ENCODE measurements at places on chromosomes 6 and 20.
A peak's percentile ranks its signal among the peaks of the same experiment; 100 is the strongest.

GRCh38 chr6:73604020-73604419 is 49.8 kb downstream of the SLC17A5 start:
- no peak for DNase-seq

DNA sequence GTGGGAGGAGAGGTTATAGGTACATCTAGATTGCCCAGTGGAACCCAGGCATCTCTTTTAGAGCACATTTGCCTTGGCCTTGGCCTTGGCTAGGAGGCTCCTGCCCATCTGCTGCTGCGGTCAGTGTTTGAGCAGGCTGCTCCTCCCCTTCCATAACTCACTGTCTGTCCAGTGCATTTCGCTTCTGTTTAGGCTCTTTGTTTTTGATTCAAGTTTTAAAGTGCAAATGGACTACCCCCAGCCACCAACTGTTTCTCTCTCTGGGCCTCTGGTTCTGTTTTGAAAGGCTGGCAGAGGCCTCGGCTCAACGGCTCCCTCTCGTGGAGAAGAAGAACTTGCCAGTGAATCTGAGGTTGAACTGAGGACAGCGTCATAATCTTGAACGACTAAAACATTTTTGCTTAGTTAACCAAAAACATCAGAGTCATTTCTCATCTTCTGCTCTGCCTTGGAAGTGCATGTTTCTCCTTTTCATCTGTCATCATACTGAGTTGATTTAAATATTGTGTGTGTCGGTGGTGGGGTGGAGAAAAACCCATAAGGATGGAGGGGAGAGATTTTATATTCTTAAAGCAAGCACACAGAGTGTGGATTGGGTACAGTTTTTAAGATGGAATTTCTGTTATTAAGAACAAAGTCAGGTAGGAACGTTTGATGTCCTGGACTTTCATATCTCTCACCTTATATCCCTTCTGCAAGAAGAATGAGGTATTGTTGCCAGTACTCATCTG is 171.4 kb downstream of the DTNBP1 start:
- peak; percentile 58 for DNase-seq

GRCh38 chr6:130057495-130057894 is 39.1 kb downstream of the L3MBTL3 start:
- no peak for DNase-seq

DNA sequence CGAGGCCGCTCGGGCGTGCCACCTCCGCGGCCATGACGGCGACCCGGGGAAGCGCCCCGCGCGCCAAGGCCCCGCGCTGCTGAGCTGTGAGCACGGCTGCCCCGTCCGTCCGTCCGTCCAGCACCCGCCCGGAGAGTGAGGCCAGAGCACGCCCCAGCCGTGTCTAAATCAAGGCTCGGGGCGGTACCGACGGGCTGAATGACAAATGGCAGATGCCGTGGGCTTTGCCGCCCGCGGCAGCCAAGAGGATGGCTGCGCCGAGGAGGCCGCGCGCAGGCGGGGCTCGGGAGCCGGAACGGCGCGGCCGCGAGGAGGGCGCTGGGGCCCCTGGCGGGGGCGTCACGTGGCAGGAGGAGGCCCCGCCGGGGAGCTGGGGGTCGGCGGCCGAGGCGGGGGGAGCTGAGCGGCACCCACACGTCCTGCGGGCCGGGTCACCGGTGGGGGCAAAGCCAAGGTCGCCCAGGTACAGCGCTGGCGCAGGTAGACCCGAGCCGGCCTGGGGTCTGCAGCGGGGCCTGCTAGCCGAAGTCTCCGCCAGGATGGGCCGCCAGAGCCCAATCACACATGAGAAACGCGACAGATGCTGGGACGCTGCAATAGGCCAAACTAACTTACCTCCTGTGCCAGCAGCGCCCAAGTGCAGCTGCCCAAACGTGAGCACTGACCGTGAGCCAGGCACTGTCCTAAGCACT is at the start of gene PLAGL1:
PLAGL1 (minus strand) TSS at position 140 of the 692 bp plus-strand sequence. CDS start 60,123 bp downstream, outside the sequence.
- no peak for DNase-seq

GRCh38 chr6:32126880-32127279 is 1.2 kb downstream of the ATF6B start:
- no peak for DNase-seq

GRCh38 chr6:37048851-37049757 is 43.6 kb downstream of the FGD2 start:
- peak; percentile 67 for DNase-seq

DNA sequence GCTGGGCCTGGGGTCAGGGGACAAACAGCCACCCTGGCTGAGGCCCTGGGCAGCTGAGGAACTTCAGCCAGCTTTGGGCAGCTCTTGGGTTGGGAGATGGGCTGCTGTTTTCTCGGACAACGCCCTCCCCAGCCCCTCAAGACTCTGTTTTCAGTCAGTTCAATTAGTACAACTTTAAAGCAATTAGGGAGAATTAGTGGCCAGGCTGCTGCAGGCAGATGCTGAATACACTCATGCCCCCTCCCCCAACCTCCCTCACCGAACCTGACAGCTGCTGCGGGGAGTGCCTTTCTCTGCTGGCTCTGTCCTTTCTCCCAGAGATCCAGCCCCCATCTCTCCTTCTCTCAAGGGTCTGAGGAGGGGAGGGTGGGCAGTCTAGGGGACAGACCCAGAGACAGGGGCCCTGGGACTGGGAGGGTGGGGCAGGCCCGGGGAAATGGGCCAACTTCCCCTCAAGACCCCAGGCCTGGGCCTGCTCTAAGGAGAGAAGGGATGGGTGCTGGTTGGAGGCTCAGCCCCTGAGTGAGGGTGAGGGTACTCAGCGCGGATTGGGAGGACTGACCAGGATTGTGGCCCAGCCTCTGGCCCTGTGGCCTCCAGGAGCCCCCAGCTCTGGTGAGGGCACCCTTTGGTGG is 17.8 kb upstream of the MYT1 start:
- no peak for DNase-seq

GRCh38 chr6:74651948-74652842 is 553.7 kb downstream of the COL12A1 start:
- no peak for DNase-seq

DNA sequence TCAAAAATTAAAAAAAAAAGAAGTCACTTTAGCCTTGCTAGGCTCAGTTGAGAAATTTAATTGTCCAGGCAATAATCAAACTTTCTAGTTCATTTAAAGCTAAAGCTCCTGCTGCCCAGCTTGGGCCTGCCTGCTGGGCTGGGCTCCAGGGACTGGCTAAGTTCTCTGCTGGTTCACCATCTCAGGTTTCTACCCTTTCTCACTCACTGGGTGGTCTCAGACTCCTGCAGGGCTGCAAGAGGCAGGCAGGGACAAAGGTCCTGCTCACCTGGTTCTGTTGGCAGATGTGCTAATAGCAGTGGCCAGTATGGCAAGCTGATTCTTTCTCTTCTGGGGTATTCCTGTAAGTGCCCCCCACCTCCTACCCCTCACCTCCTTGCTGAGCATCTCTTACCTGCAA is 21.2 kb upstream of the RTF2 start:
- no peak for DNase-seq

DNA sequence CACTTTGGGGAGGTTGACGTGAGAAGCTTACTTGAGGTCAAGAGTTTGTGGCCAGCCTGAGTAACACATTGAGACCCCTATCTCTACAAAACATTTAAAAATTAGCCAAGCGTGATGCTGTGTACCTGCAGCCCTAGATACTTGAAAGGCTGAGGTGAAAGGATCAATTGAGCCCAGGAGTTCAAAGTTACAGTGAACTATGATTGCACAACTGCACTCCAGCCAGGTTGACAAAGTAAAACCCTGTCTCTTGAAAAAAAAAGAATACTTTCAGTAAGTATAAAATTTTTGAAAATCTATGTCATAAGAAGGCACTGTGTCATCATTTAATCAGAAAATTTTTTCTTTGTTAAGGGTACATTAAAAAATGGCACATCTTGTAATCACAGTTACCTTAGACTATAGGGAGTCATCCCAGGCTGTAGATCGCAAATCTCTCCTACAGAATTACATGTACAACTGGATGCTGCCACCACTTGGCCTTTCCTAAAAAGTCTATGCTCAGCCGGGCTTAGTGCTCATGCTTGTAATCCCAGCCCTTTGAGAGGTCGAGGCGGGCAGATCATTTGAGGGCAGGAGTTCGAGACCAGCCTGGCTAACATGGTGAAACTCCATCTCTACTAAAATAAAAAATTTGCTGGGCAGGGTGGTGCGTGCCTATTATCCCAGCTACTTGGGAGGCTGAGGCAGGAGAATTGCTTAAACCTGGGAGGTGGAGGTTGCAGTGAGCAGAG is 17.0 kb upstream of the MRS2 start:
- no peak for DNase-seq

GRCh38 chr6:54060286-54060685 is 51.0 kb upstream of the MLIP start:
- no peak for DNase-seq

- DNase-seq = no peak
These were observed 4.2 kb upstream of the PARD6B start for GRCh38 chr20:50726955-50727791.

GRCh38 chr6:22067671-22068070 is 229.2 kb downstream of the PRL start:
- no peak for DNase-seq
